Fibroblast of skin of abdomen (primary cell): ENCODE measurements at places on chromosomes 12 and 14.

DNA sequence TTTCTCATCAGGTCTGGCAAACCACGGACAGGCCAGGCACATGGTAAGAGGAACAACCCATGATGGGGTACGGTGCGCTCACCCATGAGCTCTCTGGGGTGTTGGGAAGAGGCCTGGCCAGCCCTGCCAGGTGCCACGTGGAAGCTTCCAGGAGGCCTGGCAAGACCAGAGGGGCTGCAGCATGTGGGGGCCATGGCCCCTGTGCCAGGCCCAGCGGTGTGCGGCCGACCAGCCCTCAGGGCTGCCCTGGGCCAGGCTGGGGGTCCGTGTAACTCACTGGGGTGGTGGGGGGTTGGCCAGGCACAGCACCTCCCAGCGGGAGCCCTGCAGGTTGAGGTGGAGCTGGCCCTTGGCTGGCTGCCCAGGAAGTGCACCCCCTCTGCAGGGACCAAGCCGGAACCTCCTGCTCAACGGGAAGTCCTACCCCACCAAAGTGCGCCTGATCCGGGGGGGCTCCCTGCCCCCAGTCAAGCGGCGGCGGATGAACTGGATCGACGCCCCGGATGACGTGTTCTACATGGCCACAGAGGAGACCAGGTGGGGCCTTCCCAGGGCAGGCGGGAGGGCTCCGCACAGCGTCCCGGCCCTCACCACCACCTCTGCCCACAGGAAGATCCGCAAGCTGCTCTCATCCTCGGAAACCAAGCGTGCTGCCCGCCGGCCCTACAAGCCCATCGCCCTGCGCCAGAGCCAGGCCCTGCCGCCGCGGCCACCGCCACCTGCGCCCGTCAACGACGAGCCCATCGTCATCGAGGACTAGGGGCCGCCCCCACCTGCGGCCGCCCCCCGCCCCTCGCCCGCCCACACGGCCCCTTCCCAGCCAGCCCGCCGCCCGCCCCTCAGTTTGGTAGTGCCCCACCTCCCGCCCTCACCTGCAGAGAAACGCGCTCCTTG lies 4.9 kb upstream of the CRIP2 start:
- DNase-seq: no peak

DNA sequence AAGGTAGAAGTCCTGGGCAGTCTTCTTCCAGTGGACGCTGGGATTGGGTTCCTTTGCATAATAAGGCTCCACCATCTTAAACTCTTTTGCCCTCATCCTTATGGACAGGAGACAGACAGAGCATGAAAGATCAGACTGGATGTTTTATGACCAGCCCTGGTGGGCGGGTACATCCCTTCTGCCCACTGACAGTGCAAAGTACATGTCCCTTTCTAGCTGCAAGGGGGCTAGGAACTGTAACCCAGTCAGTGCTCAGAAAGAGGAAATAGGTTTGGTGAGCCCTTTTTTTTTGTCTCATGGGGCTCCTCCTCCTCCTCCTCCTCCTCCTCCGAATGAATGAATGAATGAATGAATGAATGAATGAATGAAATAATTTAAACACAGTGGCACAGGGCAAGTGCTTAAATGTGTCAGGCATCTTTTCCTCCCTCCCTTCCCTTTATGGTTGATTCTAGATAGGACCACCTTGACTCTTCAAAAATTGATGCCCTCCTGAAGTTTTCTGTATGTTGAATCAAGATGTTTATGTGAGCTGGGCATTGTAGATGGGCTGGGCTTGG lies 36.4 kb upstream of the HNF1A start:
- no peak for DNase-seq

GRCh38 chr12:109697270-109697553 lies 16.4 kb upstream of the FAM222A start:
- no peak for DNase-seq

GRCh38 chr14:91372671-91373495 lies 44.7 kb downstream of the CCDC88C start:
- no peak for DNase-seq
